ENCODE measurements at places on chromosomes 11 and 22.

DNA sequence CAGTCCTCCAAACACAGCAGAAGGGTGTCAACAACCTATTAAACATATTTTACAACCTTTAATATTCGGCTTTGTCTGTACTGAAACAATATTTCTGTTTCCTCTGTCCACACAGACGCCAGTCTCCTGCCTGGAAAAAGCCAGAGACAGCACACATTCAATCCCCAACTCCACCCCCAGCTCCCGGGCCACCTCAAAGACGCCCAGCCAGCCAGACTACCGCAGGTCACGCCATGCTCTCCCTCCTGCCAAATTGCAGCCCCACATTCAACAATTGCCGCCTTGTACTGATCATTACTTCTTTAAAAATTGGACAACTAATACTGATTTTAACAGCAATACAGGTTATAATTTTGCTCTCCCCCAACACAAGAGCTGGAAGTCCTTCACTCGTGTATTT, 1.2 kb downstream of the SERGEF start:
- no peak for DNase-seq

DNA sequence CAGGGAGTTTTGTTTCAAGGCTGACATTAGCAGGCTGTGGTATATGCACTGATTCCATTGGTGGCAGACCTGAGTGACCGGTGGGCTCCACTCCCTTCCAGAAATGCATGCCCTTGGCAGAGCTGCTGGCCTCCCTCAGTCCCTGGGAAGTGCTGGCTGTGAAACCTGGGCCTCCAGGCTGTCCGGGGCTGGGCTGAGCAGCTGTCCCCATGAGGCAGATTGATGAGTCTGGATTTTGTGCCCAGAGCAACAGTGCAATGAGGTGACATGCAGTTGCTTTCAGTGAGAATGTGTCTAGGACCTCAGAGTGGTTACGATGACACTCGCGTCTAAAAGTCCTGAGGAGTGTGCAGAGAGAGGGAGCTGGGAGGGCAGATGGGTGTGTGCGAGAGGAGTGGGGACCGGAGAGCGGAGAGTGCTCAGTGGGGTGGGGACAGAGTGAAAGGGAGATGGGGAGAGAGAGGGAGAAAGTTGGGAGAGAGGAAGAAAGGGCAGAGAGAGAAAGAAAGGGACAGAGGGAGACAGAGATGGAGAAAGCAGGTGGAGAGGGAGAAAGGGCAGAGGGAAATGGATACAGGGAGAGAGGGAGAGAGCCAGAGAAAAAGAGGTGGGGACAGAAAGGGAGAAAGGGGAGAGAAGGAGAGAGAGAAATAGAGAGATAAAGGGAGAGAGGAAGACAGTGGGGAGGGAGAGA, 978.3 kb downstream of the BRD1 start:
- DNase-seq = no peak

DNA sequence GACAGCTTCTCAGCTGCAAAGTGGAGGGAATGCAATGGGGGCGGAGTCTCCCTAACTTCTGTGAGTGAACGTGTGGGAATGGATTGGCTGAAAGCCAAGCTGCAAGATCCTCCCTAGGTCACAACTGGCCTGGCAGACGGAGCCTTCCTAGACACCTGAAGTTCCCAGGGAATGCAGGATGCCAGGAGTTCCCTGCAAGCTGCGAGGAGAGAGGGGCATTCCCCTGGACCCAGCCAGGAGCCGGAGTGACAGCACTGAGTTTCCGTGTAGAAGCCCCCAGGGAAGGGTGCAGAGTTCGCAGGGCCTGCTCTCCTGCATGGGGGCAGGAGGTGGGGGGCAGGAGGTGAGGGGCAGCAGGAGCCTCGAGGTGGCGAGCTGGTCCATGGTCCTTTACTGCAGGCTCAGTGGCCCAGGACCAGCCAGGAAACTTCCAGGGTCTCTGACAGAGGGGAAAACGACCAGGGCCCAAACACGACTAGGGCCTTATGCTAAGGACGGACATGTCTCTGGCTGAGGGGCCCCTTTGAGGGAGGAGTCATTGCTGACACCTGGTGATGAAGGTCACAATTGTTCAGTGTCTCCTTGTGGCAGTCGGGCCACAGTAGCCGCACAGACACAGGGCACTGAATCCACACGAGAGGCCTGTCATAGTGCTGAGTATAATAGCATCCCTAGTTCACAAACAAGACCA, 141.4 kb downstream of the FBXO7 start:
- no peak for DNase-seq

GRCh38 chr11:5691964-5692361, 2.4 kb downstream of the TRIM22 start:
- no peak for DNase-seq

GRCh38 chr11:26093206-26093605, 238.7 kb upstream of the ANO3 start:
- DNase-seq = no peak

- DNase-seq = no peak
These were observed 35.6 kb downstream of the GAS2 start for GRCh38 chr11:22702031-22702430.

GRCh38 chr11:124276081-124276480, 19.9 kb downstream of the OR8G5 start:
- DNase-seq = no peak

- DNase-seq = no peak
These were observed 2.4 kb downstream of the PAFAH1B2 start for GRCh38 chr11:117146521-117146920.

DNA sequence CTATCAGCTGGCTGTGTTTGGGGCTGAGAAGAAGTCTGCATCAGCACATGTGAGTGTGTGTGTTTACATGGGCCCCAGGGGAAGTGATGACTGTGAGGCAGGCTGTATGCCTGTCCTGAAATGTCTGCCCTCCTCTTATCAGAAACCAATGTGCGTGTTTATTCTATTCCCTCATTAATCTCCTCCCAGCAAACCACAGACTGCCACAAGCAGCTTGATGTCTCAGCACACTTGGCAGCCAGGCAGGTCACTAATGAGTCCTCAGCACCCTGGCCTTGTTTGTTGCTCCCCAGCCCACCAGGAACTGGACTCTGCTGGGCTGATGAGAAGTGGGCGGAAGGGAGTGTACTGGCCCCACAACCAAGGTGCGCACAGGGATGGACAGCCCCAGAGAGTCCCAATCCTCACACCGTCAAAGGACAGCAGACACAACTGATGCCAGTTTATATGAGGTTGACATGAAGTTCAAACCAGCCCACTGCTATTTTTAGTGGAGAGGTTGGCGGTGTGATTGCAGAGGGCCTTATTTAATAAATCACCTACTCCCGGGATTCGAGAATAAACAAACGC, 225.8 kb downstream of the ETS1 start:
- DNase-seq = no peak

- DNase-seq = no peak
These were observed 92.3 kb upstream of the TEAD1 start for GRCh38 chr11:12581923-12582322.

GRCh38 chr11:33463059-33463458, 205.9 kb downstream of the HIPK3 start:
- DNase-seq = no peak

- DNase-seq = no peak
These were observed 1233.0 kb downstream of the JRKL start for GRCh38 chr11:97622795-97623194.

- no peak for DNase-seq
These were observed 10.6 kb downstream of the JHY start for GRCh38 chr11:122893131-122893530.

- DNase-seq = no peak
These were observed 429.5 kb downstream of the TBC1D22A start for GRCh38 chr22:47191671-47192650.

DNA sequence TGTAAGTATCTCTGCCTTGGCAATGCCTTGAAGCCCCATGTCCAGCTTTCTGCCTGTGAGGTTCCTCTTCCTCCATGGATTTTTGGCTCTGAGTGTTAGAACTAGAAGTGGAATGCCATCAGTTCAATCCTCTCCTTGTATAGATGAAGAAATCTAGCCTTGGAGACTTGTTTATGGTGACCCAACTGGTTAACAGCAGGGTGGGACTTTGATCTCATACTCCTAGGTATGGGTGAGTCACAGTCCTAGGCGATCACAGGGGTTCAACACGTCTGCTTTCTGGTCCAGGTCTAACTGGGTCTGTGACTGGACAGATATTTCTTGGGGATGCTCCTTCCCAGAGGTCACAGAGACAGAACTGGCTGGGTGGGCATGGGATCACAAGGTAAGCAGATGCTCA, 9.2 kb upstream of the MTFP1 start:
- no peak for DNase-seq

DNA sequence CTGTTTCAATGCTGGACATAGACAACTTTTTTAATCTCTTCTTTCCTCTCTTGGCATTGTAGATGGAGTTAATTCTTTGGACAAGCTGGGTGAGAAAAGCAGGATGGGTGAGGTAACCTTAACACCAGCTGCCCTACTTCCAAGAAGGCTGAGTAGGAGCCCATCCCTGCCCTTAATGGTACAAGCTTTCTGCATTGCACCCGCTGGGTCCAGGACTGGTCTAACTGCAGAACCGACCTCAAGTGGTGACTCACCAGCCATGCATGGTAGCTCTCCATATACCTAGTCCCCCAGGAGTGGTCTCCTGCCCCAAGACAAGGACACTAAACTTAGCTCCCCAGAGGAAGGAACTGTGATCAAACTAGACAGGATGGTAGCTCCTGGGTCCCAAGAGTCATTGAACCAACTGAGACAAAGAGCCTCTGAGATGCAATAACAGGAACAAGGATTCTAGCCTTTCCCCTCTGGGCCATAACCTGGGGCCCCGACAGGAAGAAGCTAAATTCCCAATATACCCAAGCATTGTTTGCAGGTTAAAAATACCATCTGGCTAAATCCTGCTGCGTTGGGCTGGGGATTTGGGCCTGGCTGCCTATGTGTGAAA, 32.1 kb downstream of the RPL27A start:
- DNase-seq = no peak

GRCh38 chr22:20562607-20563465, 55.4 kb downstream of the MED15 start:
- no peak for DNase-seq

- DNase-seq = no peak
These were observed 70.4 kb upstream of the FGF3 start for GRCh38 chr11:69889400-69890318.

DNA sequence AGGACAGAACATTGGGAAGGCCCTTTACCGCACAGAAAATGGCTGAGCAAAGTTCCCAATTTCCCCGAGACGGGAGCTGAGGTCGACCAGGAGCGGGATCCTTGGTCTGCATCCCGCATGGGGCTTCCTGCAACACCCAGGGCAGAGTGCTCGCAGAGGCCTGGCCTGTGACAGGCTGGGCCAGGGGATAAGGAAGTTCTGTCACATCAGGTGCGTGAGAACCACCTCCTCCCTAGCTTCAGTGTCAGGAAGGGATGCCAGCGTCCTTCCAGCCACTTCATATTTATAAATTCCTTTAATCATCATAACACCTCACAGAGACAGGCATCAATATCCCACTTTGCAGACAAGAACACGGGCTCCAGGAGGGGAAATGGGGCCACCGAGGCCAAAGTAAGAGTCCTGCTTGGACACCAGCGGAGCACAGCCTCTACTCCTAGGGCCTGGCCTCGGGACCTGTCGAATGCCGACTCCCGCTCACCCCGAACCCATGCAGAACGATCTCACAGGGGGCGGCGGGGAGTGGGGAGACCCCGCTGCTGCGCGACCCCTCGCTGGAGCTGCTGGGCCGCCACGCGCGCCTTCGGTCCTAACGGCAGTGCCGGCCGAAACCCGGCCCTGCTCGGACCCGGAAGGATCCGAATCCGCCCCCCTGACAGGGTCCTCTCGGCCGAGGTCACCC, 532 bp downstream of the BET1L start:
- DNase-seq = no peak

DNA sequence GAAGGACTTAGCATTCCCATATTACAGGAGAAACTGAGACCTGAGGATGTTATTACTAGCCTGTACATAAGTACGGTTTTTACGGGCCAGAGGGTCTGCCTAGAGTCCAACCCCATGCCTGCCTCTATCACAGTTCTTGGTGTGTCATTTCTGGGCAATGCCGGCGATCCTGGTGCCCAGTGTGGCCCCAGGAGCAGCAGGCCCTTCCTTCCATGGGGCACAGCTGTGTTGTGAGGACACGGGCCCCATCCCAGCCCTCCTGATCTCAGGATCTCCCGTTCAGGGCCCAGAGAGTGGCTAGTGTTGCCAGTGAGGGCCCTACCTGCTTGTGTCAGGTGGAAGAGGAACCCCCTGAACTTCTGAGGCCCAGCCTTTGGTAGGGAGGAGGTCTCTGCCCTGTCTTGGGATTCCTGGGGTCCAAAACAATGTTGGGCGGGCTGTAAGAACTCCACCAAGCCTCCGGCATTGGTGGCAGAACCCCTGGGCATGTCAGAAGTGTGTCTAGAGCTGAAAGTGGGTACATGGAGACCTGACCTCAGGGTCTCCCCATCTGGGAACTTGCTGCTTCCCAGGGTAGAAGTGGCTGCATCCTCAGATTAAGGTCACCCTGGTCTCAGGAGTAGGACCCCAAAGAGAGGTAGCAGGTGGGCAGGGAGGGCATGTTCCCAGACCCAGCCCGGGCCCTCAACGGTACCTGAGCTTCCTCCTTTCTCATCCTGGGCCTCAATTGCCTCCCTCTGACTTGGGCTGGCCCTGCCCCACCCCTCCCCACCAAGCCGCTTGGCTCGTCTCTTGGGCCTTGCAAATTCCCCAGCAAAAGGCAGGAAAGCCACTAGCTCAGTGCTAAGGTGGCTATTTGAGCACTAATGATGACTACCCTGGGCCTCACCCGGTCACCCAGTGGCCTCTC, 74.6 kb upstream of the KCNQ1OT1 start:
- DNase-seq = no peak

DNA sequence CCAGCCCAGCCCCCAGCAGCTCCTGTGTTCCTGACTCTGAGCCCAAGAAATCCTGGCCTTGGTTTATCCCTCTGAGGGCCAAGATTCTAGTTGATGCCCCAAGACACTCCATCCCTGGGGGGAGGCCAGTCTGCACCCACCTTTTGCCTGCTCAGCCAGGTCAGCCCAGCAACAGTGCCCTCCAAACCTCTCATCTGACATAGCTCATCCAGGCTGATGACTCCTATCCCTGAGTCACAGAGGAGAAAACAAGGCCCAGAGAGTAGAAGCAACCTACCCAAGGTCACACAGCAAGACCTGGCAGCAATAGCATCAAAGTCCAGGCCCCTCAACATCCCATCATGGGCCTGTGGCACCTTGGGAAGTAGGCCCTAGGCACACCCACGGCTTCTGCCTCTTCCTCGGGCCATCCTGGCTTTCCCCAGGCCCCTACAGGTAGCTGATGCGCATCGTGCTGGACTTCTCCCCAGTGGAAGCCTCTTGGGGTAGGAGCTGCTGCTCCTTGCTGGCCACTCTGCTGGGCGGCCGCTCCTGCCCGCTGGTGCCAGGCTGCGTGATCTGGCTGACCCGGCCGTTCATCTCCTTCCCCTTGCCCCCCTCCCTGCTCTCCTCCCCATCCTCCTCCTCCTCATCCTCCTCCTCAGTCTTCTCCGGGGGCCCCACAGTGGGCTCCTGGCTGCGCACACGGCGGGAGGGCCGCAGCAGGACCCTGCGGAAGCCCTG, 6.0 kb downstream of the SSTR3 start:
- DNase-seq = no peak

All from iPS DF 6.9 (cell line).